Activated B cell treated with CpG ODN at 0.5 μM for 24 hours (primary cell): ENCODE measurements at places on chromosomes 6 and 20. TPM values are rescaled to one million over a fixed set of nuclear protein-coding genes. Genes with fewer than 3 reads are reported as not detected.

DNA sequence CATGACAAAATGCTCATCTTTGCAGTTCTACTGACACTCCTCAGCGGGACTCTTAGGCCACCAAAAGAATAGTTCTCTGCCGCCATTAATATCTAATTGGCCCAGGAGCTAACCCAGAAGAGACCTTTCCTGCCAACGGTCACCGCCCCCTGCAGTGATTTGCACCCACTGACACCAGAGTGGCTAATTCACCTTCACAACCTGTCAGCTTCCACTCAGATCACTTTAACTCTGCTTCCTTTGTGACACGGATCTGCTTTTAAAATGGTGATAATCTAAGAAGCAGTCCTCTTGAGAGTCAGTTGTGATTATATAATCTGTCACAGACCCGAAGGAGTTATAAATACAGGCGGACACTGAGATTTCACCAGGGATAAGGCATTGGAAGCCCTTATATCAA, 172.8 kb downstream of the FRK start:
- H3K4me3 ChIP-seq: no peak overlapping the region

GRCh38 chr6:25756382-25757363, 2.1 kb downstream of the SLC17A4 start:
- peaks cover 6% of the 10 kb centered on the region for H3K27me3 ChIP-seq
- no peaks in the 10 kb centered on the region for H3K36me3 ChIP-seq
- no peak overlapping the region for H3K27ac ChIP-seq
- no peaks in the 10 kb centered on the region for H3K4me1 ChIP-seq
- no peak for DNase-seq

- H3K27ac ChIP-seq: no peak overlapping the region
- no peaks in the 10 kb centered on the region for H3K36me3 ChIP-seq
- no peak overlapping the region for H3K4me3 ChIP-seq
- peaks cover 3% of the 10 kb centered on the region for H3K27me3 ChIP-seq
- DNase-seq: no peak
These were observed 38.4 kb downstream of the ALDH8A1 start for GRCh38 chr6:134911547-134911946.

- no peaks in the 10 kb centered on the region for H3K27me3 ChIP-seq
- H3K36me3 ChIP-seq: no peaks in the 10 kb centered on the region
- no peaks in the 10 kb centered on the region for H3K4me1 ChIP-seq
- DNase-seq: no peak
- no peak overlapping the region for H3K4me3 ChIP-seq
These were observed 407.3 kb upstream of the FLRT3 start for GRCh38 chr20:14744723-14745122.

DNA sequence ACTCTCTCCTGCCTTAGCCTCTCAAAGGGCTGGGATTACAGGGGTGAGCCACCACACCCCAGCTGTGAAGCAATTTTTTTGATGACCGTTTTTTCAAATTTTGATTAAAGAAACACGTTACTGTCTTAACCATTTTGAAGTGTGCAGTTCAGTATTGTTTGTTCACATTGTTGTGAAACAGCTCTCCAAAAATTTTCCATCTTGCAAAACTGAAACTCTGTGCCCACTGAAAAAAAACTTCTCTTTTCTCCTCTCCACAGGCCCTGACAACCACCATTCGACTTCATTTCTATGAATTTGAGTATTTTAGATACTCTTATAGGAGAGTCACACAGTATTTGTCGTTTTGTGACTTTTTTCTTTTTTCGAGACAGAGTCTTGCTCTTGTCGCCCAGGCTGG, 53.9 kb downstream of the ECT2L start:
- no peak overlapping the region for H3K27ac ChIP-seq
- no peaks in the 10 kb centered on the region for H3K4me1 ChIP-seq
- no peak overlapping the region for H3K4me3 ChIP-seq
- DNase-seq: no peak
- H3K27me3 ChIP-seq: no peaks in the 10 kb centered on the region
- no peaks in the 10 kb centered on the region for H3K36me3 ChIP-seq

GRCh38 chr6:136795996-136796395, 3.7 kb upstream of the MAP3K5 start:
- H3K27ac ChIP-seq: no peak overlapping the region
- no peak overlapping the region for H3K4me3 ChIP-seq
- DNase-seq: no peak
- peaks cover 8% of the 10 kb centered on the region for H3K36me3 ChIP-seq
- peaks cover 14% of the 10 kb centered on the region for H3K4me1 ChIP-seq

DNA sequence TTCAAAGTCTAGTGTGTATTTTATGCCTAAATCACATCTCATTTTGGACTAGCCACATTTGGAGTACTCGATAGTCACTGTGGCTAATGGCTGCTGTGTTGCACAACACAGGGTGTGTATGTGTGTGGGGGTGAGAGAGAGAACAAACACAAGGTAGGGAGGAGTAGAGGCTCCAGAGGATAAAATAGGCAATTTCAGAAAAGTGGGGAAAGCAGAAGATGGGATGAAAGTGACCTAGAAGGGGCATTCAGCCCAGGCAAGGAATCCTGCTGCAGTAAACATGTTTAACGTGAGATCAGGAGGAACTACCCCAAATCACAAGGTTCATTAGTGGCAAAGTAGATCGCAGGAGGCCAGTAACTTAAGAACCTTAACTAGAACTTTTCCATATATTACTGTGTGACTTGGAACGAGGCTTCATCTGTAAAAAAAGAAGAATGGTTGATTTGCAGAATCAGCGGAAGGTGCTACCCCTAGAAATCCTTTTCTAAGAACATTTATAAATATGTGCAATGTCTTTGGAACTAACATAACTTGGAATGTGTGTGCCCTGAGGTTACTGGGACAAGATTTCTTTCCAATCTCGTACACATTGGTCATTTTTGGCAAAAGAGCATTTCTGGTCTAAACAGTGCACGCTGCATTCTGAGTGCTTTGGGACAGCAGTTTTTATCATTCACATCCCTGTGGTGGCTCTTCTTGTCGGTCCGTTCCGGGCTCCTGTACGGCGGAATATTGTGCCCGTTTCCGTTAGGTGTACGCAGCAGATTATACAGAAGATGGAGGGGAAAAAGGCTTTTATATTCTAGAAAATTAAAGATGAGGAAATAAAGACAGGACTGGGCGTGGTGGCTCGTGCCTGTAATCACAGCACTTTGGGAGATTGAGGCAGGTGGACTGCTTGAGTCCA, 2.6 kb downstream of the DUSP22 start:
- no peak overlapping the region for H3K4me3 ChIP-seq
- peaks cover 31% of the 10 kb centered on the region for H3K4me1 ChIP-seq
- no peak overlapping the region for H3K27ac ChIP-seq
- H3K27me3 ChIP-seq: no peaks in the 10 kb centered on the region
- DNase-seq: no peak

- no peak overlapping the region for H3K4me3 ChIP-seq
- DNase-seq: no peak
- H3K27ac ChIP-seq: no peak overlapping the region
These were observed 37.9 kb downstream of the CDH26 start for GRCh38 chr20:59996108-59996507.

DNA sequence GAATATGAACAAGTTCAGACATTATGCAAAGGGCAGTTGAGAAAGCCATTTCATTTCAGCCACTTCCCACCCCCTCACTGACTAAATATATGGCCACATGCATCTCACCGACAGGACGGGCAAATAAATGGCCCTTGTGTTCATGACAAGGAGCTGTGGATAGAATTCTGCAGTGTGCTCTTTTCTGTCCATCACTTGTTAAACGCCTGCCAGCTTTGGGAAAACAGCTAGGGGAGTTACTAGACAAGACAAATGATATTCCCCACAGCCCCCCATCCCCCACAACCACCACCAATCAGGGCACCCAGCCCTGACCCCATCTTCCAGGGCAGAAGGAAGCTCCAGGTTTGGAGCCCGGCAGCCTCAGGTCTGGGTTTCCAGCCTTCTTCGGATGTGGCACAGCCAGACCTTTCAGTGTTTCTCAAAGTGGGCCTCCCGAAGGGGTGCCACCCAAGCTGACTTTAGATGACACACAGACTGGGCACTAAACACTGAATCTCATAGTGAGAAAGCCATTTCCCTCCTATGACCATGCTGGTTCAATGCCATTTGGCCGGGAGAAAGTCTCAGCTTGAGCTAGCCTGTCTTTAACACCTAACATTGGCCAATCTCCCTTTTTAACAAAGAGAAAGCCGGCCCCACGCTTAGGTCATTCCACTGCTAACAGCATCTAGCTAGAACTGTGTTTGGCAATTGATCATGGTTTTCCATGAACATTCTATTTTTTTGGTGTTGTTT, 4.0 kb upstream of the RIPOR3 start:
- H3K4me1 ChIP-seq: peaks cover 8% of the 10 kb centered on the region
- peaks cover 38% of the 10 kb centered on the region for H3K27me3 ChIP-seq
- H3K4me3 ChIP-seq: no peak overlapping the region
- no peak overlapping the region for H3K27ac ChIP-seq
- no peak for DNase-seq

GRCh38 chr6:137953761-137954160, 86.7 kb downstream of the TNFAIP3 start:
- no peaks in the 10 kb centered on the region for H3K36me3 ChIP-seq
- no peak overlapping the region for H3K27ac ChIP-seq
- H3K4me3 ChIP-seq: no peak overlapping the region
- peaks cover 22% of the 10 kb centered on the region for H3K4me1 ChIP-seq
- no peak for DNase-seq
- no peaks in the 10 kb centered on the region for H3K27me3 ChIP-seq

ABHD16B gene
- not detected in 2 replicates for total RNA-seq

BPIFB3 gene
- not detected in 2 replicates for total RNA-seq
